NCI-H2029 (cell line): ENCODE measurements at places on chromosomes 2 and 18.

DNA sequence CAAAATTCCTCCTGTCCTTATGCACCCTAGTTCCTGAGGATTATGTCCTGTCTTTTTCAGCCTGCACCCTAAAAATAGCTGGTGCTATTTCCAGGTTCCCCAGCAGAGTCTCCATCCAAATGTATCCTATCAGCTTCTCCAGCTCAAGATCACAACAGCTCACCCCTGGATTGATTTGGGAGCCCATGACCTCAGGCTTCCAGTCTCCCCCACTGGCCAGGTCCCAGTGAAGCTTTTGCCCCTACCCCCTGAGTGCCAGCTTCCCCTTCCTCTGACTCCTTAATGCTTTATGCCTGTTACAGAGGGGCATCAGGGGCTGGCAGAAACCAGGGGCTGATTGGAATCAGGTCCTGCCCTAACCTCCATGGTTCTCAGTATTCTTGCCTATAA, 76.9 kb upstream of the DAPL1 start:
- no peak for DNase-seq

DNA sequence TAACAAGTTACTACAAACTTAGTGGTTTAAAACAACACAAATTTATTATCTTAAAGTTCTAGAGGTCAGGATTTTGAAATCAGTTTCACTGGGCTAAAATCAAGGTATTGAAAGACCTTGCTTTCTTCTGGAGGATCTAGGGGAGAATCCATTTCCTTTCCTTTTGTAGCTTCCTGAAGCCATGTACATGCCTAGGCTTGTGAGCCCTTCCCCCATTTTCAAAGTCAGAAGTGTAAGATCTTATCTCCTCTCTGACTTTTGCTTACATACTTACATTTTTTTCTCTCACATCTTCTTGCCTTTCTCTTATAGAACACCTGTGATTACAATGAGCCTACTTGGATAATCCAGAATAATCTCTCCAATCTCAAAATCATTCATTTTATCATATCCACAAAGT, 78.7 kb upstream of the MBOAT2 start:
- no peak for DNase-seq

GRCh38 chr2:221588306-221588985, 16.3 kb upstream of the EPHA4 start:
- DNase-seq = no peak

DNA sequence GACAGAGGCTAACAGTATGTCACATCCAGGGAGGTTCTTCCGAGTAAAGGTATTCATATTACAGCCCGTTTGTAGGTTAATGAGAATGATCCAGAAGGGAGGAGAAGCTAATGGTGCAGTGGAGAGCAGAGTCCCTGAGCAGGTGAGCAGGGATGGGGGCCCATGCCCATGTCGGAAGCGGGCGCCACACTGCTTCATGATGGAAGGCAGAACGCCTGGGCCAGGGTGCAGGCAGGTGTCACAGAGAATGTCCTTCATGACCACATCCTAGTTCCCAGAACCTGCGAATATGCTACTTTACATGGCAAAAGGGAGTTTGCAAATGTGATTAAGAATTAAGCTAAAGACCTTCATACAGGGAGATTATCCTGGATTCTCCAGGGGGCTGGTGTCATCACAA, 4.0 kb downstream of the HES6 start:
- no peak for DNase-seq

DNA sequence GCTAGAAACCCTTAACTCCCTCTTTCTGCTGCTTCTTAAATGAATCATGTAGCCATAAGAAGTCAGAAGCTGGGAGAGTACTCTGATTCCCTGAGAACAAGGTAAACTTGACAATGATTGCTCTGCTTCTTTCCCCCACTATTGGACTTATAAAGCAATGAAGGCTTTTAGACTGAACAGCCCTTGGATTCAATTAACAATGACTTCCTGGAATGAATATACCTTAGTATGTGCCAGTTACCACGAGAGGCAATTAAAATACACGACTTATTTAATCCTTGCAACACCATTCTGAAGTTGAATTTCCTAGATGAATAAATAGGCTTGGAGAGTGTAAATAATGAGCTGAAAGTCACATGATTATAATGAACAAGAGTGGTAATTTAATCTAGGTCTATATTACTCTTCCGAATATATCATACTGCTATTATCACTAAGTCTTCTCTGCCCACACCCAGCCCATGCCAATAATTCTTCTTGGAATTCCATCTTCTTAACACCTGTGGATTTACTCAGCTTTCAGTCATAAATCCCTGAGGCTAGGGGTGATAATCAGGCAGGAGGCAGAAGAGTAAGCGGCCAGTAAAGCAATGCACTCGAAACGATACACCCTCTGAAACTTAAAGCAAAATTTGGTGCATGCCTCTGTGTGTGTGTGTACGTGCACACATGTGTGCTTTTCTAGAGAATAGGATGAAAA, 170.2 kb downstream of the ATAD2B start:
- DNase-seq = peak; percentile 47
